ENCODE measurements at places on chromosomes 4 and X. TPM values are rescaled to one million over a fixed set of nuclear protein-coding genes. Genes with fewer than 3 reads are reported as not detected.

SRPK3 gene
- total RNA-seq, result not detected

NUDT10 gene
- total RNA-seq, result not detected

KLF8 gene
- total RNA-seq, result 2.4 TPM

PABPC5 gene
- total RNA-seq, result not detected

IQSEC2 gene
- total RNA-seq, result 0.66 TPM

GAR1 gene
- total RNA-seq, result 13.3 TPM

LRIT3 gene
- 0.33 TPM for total RNA-seq

GSX2 gene
- not detected for total RNA-seq

SYP gene
- total RNA-seq, result 0.58 TPM

ADH1C gene
- total RNA-seq, result not detected

PITX2 gene
- not detected for total RNA-seq

TEX13B gene
- not detected for total RNA-seq

IL13RA2 gene
- total RNA-seq, result not detected

WDR17 gene
- total RNA-seq, result 1.5 TPM

UGT2A1 gene
- not detected for total RNA-seq

CT83 gene
- total RNA-seq, result not detected

CYSLTR1 gene
- total RNA-seq, result 0.80 TPM

AFM gene
- total RNA-seq, result not detected

ZDHHC15 gene
- 0.55 TPM for total RNA-seq

GEMIN8 gene
- 10.2 TPM for total RNA-seq

CORIN gene
- total RNA-seq, result 0.31 TPM

NRK gene
- total RNA-seq, result not detected

CBLL2 gene
- total RNA-seq, result not detected

CCKAR gene
- total RNA-seq, result not detected

ZIC3 gene
- total RNA-seq, result not detected

ZNF711 gene
- 2.3 TPM for total RNA-seq

HMX1 gene
- not detected for total RNA-seq

SMIM10L2A gene
- 5.5 TPM for total RNA-seq

SPANXA1 gene
- total RNA-seq, result not detected

GPR34 gene
- 0.52 TPM for total RNA-seq

CLDN24 gene
- not detected for total RNA-seq

SMIM10 gene
- not detected for total RNA-seq

TBC1D8B gene
- 1.7 TPM for total RNA-seq

DOCK11 gene
- 116 TPM for total RNA-seq

PPEF2 gene
- 1.8 TPM for total RNA-seq

TMEM154 gene
- total RNA-seq, result 33.4 TPM

MAMLD1 gene
- 0.30 TPM for total RNA-seq

ART3 gene
- total RNA-seq, result not detected

C4orf50 gene
- total RNA-seq, result not detected

CDX4 gene
- total RNA-seq, result not detected

TRIM60 gene
- not detected for total RNA-seq

SUPT20HL2 gene
- not detected for total RNA-seq

CLCN4 gene
- total RNA-seq, result 0.42 TPM

GAGE12E gene
- not detected for total RNA-seq

SLC6A14 gene
- total RNA-seq, result not detected

VAMP7 gene
- total RNA-seq, result 26.2 TPM

SLC35A2 gene
- total RNA-seq, result 11.4 TPM

TRMT10A gene
- total RNA-seq, result 5.2 TPM

Measured in naive thymus-derived CD8-positive, alpha-beta T cell (primary cell).